ENCODE measurements at places on chromosomes 2 and 18.

GRCh38 chr2:75326645-75327044 is 127.3 kb upstream of the TACR1 start:
- no peaks in the 10 kb centered on the region for H3K36me3 ChIP-seq
- DNase-seq: no peak
- H3K27ac ChIP-seq: no peak overlapping the region
- H3K4me3 ChIP-seq: no peak overlapping the region
- H3K4me1 ChIP-seq: no peaks in the 10 kb centered on the region
- peaks cover 7% of the 10 kb centered on the region for H3K27me3 ChIP-seq

DNA sequence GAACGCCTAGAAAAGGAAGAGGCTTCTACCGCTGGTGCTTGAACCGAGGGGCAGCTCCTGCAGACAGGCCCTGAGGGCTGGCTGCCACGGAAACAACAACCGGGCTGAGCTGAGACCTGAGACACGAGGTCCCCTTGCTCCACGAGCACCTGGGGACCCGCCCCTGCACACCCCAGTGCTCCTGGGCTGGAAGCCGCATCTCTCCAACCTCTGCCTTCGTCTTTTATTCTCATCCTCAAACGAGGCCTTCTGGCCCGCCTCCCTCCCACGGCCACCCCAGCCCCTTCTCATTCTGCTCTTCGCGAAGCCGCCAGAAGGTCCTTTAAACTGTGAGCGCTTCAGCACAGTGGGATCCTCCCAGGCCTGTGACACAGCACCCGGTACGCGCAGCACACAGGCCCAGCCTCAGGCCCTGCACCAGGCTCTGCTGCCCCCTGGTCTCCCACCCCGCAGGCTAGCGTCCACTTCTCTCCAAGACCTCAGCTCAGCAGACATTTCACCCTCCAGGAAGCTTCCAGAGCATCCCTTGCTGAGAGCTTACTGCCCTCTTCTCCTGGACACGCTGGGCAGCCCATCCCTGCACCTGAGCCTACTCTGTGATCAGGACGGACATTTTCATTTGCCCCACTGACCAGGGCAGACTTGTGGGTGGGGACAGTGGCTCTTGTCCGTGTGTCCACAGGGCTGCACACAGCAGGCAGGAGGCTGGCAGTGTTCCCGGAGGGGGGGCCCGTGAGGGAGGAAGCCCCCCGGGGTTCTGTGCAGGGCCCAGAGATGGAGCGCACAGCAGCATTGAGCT is 149.7 kb downstream of the PXDN start:
- H3K4me1 ChIP-seq: no peaks in the 10 kb centered on the region
- DNase-seq: no peak
- no peak overlapping the region for H3K27ac ChIP-seq
- peaks cover 20% of the 10 kb centered on the region for H3K27me3 ChIP-seq

- H3K27me3 ChIP-seq: peaks cover 6% of the 10 kb centered on the region
- no peak overlapping the region for H3K27ac ChIP-seq
- H3K4me3 ChIP-seq: no peak overlapping the region
- H3K36me3 ChIP-seq: no peaks in the 10 kb centered on the region
Observed at GRCh38 chr18:31667185-31667584, 17.2 kb downstream of the B4GALT6 start.

DNA sequence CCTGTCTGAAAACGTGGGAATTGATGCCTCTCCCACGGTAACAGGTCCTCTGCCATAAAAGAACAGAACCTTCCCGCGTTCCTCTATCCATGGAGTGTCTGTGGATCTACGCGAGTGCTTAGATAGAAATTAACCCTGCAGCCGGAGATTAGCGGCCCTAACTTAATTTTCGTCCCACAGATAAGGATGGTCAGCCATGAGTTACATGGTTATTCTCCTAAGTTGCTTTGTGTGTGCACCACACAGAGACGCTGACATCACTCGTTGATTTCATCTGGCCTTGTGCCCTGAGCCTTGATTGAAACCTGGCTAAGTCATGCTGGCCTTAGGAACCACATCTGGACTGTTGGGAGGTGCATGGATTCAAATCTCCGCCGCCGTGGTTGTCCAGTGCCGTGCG is 132.1 kb downstream of the GBX2 start:
- peaks cover 3% of the 10 kb centered on the region for H3K36me3 ChIP-seq
- no peak for DNase-seq
- H3K4me3 ChIP-seq: no peak overlapping the region
- no peak overlapping the region for H3K27ac ChIP-seq
- no peaks in the 10 kb centered on the region for H3K27me3 ChIP-seq
- H3K4me1 ChIP-seq: no peaks in the 10 kb centered on the region

DNA sequence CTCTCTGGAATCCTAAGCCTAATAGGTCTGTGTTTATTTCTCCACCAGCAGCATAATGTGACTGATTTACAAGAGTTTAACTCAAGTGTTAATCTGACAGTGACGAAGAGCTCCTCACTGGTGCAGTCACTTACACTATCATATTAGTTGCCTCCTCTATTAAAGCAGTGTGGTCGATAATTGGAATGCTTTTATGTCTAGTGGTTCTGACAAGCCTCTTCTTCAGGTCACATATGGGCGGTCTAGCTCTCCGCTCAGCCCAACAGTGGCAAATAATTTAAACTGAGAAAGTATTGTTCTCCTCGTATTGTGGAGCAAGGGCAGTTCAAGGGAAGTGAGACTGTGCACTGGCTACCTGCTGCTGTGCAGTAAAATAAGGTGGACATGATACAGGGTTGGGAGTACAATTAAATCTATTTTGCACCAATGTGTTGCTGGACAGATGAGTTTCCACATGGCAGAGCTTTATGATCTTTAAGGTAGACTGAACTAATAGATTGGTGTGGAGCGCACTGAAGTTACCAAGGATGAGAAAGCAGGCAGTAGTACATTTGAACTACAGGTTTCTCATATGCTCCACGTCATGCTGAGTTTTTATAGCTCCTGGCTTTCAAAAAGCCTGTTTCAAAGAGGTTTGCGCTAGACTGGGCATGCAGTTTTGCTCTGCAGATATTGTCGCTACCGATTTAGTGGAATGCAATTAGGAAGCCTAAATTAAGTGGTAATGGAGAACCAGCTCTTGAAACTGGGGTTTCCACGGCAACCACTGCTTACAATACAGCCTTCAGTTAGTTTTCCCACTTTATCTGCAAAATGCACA is 151.7 kb upstream of the POU3F3 start:
- H3K27me3 ChIP-seq: no peaks in the 10 kb centered on the region
- DNase-seq: no peak
- no peak overlapping the region for H3K27ac ChIP-seq

- H3K27me3 ChIP-seq: no peaks in the 10 kb centered on the region
- no peak overlapping the region for H3K4me3 ChIP-seq
- H3K27ac ChIP-seq: no peak overlapping the region
- no peaks in the 10 kb centered on the region for H3K36me3 ChIP-seq
- DNase-seq: no peak
Observed at GRCh38 chr2:137508739-137509384, 455.4 kb upstream of the HNMT start.

DNA sequence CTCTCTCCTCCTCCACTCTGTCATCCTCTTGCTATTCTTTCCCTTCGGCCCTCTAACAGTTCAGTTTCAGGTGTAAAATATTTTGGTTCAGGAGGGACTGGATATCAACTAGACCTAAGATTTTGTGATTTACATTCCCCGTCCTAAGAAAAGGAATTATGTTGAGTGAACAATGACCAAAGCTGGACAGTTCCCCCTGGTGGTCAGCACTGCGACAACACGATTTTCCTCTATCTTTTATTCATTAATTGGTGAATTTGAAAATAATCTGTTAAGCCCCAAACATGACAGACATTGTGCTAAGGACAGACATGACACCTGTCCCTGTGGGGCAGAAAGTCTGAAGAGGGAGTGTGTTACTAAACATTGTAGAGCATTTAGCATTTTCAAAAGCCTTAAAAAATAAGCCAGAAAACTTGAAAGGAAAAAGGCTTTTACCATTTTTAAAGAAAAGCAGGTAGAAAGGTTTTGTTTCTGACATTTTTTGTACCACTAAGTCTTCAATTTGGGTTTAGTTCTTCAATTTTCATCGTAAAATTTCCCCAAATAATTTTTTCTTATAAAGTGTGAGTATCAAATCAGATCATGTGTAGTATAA is 28.4 kb upstream of the GTF2A1L start:
- no peaks in the 10 kb centered on the region for H3K4me1 ChIP-seq
- H3K27me3 ChIP-seq: no peaks in the 10 kb centered on the region
- peaks cover 3% of the 10 kb centered on the region for H3K36me3 ChIP-seq
- H3K4me3 ChIP-seq: no peak overlapping the region
- DNase-seq: no peak

GRCh38 chr2:28613633-28614501 is 118.0 kb downstream of the PLB1 start:
- no peaks in the 10 kb centered on the region for H3K36me3 ChIP-seq
- no peak overlapping the region for H3K4me3 ChIP-seq
- DNase-seq: no peak

DNA sequence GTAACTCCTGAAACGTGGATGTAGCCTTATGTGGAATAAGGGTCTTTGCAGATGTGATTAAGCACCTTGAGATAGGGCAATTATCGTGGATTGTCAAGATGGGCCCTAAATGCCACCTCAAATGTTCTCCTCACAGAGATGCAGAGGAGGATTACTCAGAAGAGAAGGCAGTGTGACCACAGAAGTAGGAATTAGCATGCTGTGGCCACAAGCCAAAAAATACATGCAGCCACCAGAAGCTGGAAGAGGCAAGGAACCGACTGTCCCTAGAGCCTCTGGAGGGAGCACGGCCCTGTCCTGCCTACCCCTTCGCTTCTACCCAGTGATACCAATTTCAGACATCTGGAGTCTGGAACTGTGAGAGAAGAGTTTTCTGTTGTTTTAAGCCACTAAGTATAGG is 47.3 kb upstream of the MGAT5 start:
- peaks cover 15% of the 10 kb centered on the region for H3K4me1 ChIP-seq
- H3K27me3 ChIP-seq: no peaks in the 10 kb centered on the region
- no peak overlapping the region for H3K4me3 ChIP-seq
- H3K27ac ChIP-seq: no peak overlapping the region
- no peak for DNase-seq
- H3K36me3 ChIP-seq: no peaks in the 10 kb centered on the region

DNA sequence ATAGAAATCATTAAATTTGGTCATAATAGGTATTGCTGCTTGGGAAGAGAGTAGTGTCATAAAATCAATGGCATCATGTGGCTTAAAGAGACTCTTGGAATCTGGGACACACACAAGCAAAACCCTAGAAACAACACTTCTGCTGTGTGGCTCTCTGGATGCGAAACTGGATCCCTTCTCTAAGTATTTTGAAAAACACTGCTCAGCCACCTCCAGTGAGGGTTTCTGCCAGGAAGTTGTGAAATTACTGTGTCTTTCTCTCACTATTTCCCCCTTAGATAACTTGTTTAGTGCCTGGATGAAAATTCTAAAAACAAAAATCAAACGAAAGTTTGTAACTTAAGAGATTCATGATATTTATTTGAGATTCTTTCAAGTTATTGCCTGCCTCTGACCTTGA is 163.8 kb downstream of the RHBDD1 start:
- DNase-seq: no peak
- no peak overlapping the region for H3K4me3 ChIP-seq
- H3K27me3 ChIP-seq: no peaks in the 10 kb centered on the region
- H3K36me3 ChIP-seq: peaks cover 6% of the 10 kb centered on the region

- no peaks in the 10 kb centered on the region for H3K27me3 ChIP-seq
- no peak overlapping the region for H3K27ac ChIP-seq
- H3K4me3 ChIP-seq: no peak overlapping the region
Observed at GRCh38 chr2:28281739-28282138, 110.9 kb upstream of the FOSL2 start.

GRCh38 chr2:173058097-173058496 is 17.5 kb upstream of the MAP3K20 start:
- no peaks in the 10 kb centered on the region for H3K4me1 ChIP-seq
- H3K36me3 ChIP-seq: no peaks in the 10 kb centered on the region
- no peak overlapping the region for H3K4me3 ChIP-seq
- DNase-seq: no peak
- H3K27ac ChIP-seq: no peak overlapping the region
- H3K27me3 ChIP-seq: peaks cover 46% of the 10 kb centered on the region

DNA sequence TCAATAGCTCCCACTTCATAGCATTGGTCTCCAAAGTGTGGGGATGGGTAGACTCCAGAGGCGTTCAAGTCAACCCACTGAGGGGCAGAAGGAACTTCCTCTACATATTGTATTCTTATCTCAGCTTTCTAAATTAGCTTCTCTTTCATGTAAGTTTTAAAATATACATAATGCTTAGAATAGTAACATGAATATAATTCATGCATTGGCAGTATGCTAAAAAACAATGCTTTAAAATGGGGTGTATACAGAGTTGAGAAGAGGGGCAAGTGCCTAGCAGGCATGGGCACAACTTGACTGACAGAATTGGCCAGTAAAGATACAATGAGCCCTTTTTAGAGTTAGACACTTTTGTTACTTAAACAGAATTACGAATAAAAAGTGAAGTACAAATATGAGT is 212.2 kb downstream of the ZRANB3 start:
- no peak overlapping the region for H3K4me3 ChIP-seq
- H3K27ac ChIP-seq: no peak overlapping the region
- H3K36me3 ChIP-seq: no peaks in the 10 kb centered on the region
- H3K27me3 ChIP-seq: no peaks in the 10 kb centered on the region

DNA sequence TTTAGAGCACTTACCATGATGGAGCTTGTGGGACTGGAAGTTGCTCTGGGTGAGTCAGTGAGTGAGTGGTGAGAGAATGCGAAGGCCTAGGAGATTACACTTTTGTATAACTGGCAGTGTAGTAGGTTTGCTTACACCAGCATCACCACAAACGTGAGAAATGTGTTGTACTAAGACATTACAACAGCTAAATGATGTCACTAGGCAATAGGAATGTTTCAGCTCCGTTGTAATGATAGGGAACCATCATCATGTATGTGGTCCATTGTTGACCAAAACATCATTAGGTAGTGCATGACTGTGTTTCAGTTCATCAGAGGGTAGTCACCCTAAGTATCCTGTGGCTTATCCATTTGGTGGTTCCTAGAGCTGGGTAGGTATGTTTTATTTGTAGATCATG is 11.9 kb downstream of the ZNF407 start:
- no peak overlapping the region for H3K4me3 ChIP-seq
- peaks cover 17% of the 10 kb centered on the region for H3K4me1 ChIP-seq
- no peak for DNase-seq
- H3K27ac ChIP-seq: no peak overlapping the region

DNA sequence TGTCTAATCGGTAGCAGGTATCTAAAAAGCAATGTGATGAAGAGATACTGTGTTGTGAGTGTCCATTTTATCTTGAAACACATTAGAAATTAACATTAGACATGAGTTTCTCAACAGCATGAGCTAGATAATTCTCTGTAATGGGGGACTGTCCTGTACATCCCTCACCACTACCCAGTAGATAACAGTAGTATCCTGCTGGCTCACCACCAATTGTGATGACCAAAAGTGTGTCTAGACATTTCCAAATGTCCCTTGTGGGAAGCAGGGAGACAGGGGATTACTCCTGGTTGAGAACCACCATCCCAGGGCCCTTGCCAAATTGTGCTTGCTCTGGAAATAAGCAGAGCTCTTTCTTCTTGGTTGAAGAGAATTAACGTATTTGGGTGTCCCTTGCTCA is 239.3 kb downstream of the IRS1 start:
- no peaks in the 10 kb centered on the region for H3K36me3 ChIP-seq
- DNase-seq: no peak
- H3K27me3 ChIP-seq: peaks cover 8% of the 10 kb centered on the region
- H3K4me3 ChIP-seq: no peak overlapping the region
- no peak overlapping the region for H3K27ac ChIP-seq

GRCh38 chr18:36352384-36352783 is 54.9 kb downstream of the FHOD3 start:
- H3K27me3 ChIP-seq: peaks cover 40% of the 10 kb centered on the region
- no peak overlapping the region for H3K4me3 ChIP-seq
- H3K27ac ChIP-seq: no peak overlapping the region
- H3K4me1 ChIP-seq: no peaks in the 10 kb centered on the region
- no peak for DNase-seq

Measured in effector memory CD8-positive, alpha-beta T cell (primary cell).